NCI-H460 (cell line): ENCODE measurements at places on chromosomes 2 and 18. TPM values are rescaled to one million over a fixed set of nuclear protein-coding genes. Genes with fewer than 3 reads are reported as not detected.

Gene SP140
- total RNA-seq, result 0.17 and 0.89 TPM in 2 replicates

Gene ZSWIM2
- total RNA-seq, result not detected in 2 replicates

DNA sequence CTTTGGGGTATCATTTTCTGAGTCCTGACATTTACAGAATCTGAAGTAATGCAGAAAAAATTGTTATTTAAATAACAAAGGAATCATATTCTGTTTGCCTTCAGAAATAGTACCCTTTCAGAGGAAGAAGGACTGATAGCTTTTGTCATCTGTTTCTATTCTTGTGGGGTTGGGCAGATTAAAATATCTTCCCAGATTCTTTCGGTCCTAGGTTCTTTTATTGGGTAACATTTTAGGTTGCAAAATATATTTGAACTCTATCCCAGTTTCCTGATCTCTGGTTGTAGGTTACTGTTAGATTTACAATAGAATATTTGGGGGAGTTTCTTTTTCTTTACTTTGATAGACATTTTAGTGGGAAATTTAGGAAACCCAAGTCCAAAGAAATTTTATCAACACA lies 550.5 kb downstream of the SPAG16 start:
- DNase-seq, result no peak

DNA sequence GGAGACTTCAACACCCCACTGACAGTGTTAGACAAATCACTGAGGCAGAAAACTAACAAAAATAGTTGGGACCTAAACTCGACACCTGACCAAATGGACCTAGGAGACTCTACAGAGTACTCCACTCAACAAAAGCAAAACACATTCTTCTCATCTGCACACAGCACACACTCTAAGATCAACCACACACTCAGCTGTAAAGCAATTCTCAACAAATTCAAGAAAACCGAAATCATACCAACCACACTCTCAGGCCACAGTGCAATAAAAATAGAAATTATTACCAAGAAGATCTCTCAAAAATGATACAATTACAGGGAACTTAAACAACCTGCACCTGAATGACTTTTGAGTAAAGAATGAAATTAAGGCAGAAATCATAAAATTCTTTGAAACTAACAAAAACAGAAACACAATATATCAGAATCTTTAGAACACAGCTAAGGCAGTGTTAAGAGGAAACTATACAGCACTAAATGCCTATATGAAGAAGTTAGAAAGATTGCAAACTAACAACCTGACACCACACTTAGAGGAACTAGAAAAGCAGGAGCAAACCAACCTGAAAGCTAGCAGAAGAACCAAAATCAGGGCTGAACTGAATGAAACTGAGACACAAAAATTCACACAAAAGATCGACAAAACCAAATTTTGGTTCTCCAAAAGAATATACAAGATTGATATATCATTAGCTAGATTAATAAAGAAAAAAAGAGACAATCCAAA lies 46.3 kb downstream of the RTTN start:
- DNase-seq, result no peak

- DNase-seq, result no peak
Observed at GRCh38 chr2:31018280-31018679, 120.0 kb downstream of the GALNT14 start.

- no peak for DNase-seq
Observed at GRCh38 chr2:41999592-42000281, 48.1 kb upstream of the PKDCC start.

GRCh38 chr2:189544318-189545042 lies 36.1 kb downstream of the SLC40A1 start:
- no peak for DNase-seq

DNA sequence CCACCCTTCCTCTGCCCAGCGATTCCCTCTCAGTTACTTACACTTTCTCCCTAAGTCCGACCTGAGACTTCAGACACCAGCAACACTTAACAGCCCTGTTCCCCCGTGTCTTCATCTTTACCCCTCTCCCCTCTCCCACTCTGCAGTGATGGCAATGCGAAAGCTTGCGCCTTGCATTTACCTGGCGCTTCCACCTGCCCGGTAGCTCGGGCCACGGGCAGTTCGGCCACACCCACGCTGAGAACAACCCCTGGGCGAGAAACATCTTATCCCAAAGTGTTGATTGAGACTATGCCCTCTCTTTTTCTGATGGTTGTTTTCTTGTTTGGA lies 558 bp downstream of the DNAJC10 start:
- DNase-seq, result no peak

GRCh38 chr2:12116228-12116750 lies 369.9 kb downstream of the LPIN1 start:
- DNase-seq, result no peak
